Prostate gland (tissue), 2 donors: ENCODE measurements at places on chromosomes 7 and 10.

- H3K36me3 ChIP-seq, result no peaks in the 10 kb centered on the region
- no peak overlapping the region for H3K4me3 ChIP-seq
- H3K4me1 ChIP-seq, result peaks cover 6% of the 10 kb centered on the region
- H3K27ac ChIP-seq, result no peak overlapping the region
- no peak for DNase-seq
Measured at GRCh38 chr10:71852355-71852937, 1.4 kb upstream of the PSAP start.

DNA sequence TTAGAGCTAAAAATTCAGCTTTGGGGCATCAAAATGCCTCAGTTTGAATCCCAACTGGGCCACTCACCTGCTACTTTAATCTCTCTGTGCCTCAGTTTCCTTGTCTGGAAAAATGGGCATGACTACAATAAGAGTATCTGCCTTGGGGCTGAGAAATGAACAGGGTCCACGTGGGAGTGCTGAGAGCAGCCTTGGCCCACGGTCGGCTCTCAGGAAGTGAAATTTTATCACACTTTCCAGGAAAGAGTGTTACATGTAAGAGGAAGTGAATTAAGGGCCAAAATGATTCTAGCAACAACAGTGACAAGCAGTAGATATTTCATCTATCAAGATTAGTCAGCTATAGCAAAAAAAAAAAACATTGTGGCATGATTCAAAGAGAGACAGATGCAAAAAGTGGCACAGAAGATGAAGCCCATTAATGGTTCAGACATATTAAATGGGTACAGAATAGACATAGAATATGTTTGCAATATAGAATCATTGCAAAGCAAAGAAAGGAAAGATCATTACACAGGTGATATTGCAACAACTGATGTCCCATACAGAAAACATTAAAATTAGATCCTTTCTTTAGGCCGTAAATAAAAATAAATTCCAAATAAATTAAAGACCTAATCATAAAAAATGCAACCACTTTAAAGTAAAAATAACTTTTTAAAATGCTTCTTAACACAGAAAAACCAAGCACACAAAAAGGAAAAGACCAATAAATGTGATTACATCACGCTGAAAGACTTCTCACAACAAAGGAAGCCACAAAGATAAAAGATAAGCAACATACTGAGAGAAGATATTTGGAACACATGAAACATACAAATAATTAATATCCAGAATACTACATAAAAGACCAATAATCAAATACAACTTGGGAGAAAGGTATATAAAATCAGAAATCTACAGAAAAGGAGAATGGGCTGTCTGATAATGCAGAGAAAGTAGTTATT, 4.3 kb downstream of the TMEM273 start:
- no peak overlapping the region for H3K4me3 ChIP-seq
- no peaks in the 10 kb centered on the region for H3K27me3 ChIP-seq
- DNase-seq, result no peak
- no peaks in the 10 kb centered on the region for H3K4me1 ChIP-seq
- H3K27ac ChIP-seq, result no peak overlapping the region
- H3K36me3 ChIP-seq, result no peaks in the 10 kb centered on the region

GRCh38 chr10:122487174-122487765, 25.9 kb downstream of the HTRA1 start:
- no peaks in the 10 kb centered on the region for H3K36me3 ChIP-seq
- H3K4me3 ChIP-seq, result no peak overlapping the region
- no peaks in the 10 kb centered on the region for H3K4me1 ChIP-seq
- no peaks in the 10 kb centered on the region for H3K27me3 ChIP-seq

DNA sequence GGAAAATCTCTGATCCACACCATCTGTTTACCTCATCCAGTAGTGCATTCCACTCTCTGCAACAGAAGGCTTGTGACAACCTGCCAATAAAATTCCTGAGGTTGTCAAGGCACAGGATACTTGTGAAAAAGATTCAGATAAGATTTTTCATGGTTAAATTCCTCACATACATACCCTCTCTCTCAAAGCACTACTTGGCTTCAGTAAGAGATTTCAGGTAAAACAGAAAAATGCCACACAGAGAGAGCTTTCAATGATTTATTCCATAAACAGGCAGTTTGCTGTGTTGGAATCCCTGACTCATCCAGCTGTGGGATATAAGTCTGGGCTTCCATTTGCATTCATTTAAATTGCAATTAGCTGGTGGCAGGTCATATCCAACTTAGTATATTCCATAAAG, 99.7 kb upstream of the CAV2 start:
- DNase-seq, result no peak
- no peaks in the 10 kb centered on the region for H3K4me1 ChIP-seq
- no peak overlapping the region for H3K27ac ChIP-seq
- no peak overlapping the region for H3K4me3 ChIP-seq
- H3K27me3 ChIP-seq, result no peaks in the 10 kb centered on the region
- no peaks in the 10 kb centered on the region for H3K36me3 ChIP-seq

GRCh38 chr7:115789901-115790300, 240.7 kb downstream of the TFEC start:
- no peaks in the 10 kb centered on the region for H3K27me3 ChIP-seq
- no peaks in the 10 kb centered on the region for H3K36me3 ChIP-seq
- H3K4me3 ChIP-seq, result no peak overlapping the region
- H3K4me1 ChIP-seq, result no peaks in the 10 kb centered on the region
- no peak for DNase-seq

DNA sequence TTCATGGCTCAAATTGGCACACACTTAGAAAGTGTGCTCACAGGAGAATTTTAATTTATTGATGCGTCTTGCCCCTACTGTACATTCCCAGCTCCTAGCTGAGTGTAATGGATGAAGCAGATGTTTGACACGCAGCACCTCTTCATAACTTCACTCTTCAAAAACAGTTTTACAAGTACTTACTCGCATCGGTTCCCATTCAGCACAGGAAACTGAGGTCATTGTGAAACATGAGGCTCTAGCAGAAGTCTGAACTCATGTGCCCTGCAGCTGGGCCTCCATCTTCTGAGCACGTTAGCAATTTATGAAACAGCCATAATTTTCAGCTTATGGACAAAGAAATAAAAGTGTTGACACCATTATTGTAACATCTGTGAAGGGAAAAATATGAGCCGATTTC, 558.9 kb upstream of the MGMT start:
- no peak for DNase-seq
- H3K27ac ChIP-seq, result no peak overlapping the region
- no peaks in the 10 kb centered on the region for H3K36me3 ChIP-seq
- no peaks in the 10 kb centered on the region for H3K27me3 ChIP-seq
- H3K4me1 ChIP-seq, result no peaks in the 10 kb centered on the region

DNA sequence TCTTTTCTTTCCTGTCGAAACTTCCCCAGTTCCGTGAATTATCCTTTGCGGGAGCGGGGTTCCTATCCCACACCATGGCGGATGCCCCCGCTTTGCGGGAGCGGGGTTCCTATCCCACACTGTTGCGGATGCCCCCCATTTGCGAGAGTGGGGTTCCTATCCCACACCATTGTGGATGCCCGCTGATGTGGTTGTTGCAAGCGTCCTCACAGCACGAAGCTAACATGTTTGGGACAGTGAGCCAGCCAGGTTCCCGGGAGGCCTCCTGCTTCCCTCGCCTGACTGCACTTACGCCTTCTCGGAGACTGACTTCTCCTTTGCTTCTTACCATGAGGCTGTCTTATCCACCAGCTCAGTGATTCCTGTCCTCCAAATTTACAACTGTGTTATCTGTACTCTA, 134.7 kb downstream of the VIPR2 start:
- no peaks in the 10 kb centered on the region for H3K36me3 ChIP-seq
- H3K27ac ChIP-seq, result no peak overlapping the region
- no peak for DNase-seq
- H3K4me3 ChIP-seq, result no peak overlapping the region
- H3K4me1 ChIP-seq, result peaks cover 7% of the 10 kb centered on the region

DNA sequence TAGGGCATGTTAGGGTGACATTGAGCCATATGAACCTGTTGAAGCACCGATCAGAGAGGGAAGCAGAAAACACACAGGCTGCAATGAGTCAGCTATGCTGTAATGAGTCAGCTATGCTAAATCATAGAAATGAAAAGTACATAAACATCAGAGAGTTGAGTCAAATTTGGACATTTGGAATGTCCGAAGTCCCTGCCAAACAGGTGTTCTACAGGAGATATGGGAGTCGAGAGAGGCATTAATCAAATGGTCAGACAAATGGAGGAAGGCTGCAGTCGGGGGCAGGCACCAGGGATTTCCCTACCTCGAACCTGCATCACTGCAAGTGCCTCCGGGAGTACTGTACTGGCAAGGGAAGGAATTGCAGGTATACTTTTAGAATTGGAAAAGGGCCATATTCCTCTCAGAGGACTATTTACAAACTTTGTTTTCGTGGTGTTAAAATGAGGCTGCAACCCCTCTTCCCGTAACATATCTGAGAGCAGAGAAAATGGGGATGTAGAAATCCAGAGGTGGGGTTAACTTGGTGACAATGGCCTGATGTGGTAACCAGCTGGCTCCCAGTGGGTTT, 8.8 kb upstream of the ZC3HAV1 start:
- H3K36me3 ChIP-seq, result no peaks in the 10 kb centered on the region
- no peaks in the 10 kb centered on the region for H3K4me1 ChIP-seq
- peak overlapping the region; percentile 19 for H3K27ac ChIP-seq
- H3K4me3 ChIP-seq, result no peak overlapping the region

DNA sequence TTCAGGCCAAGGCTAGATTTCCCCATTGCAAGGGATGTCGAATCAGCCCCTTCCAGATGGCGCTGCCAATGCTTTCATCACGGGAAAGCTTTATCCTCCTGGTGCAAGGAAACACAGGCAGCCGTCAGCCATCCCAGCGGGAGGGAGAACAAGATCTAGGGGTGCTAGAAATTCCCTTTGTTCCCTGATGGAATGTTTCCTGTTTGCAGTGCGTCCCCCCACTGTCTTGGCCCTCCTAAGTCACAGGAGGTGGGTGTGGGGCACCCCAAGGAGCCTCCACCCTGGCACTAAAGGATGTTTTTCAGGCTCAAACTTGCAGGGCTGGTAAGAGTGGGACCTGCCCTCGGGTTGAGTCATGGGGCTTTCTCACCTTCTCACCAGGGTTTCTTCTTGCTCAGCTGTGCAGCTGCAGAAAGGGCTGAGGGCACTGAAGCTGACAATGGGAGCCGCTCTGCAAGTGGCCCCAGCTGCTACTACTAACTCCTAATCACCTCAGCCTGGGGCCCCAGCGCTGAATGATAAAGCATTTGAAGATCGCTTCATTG, 103.6 kb downstream of the PRPF18 start:
- peak overlapping the region; percentile 30 for H3K27ac ChIP-seq
- no peaks in the 10 kb centered on the region for H3K36me3 ChIP-seq
- DNase-seq, result peak; percentile 46

- no peaks in the 10 kb centered on the region for H3K27me3 ChIP-seq
- H3K4me3 ChIP-seq, result no peak overlapping the region
- H3K4me1 ChIP-seq, result no peaks in the 10 kb centered on the region
- no peaks in the 10 kb centered on the region for H3K36me3 ChIP-seq
- H3K27ac ChIP-seq, result no peak overlapping the region
Measured at GRCh38 chr10:21217107-21217506, 308.4 kb downstream of the SKIDA1 start.

- no peaks in the 10 kb centered on the region for H3K4me1 ChIP-seq
- no peaks in the 10 kb centered on the region for H3K36me3 ChIP-seq
- DNase-seq, result no peak
- no peaks in the 10 kb centered on the region for H3K27me3 ChIP-seq
- no peak overlapping the region for H3K27ac ChIP-seq
- H3K4me3 ChIP-seq, result no peak overlapping the region
Measured at GRCh38 chr10:2772816-2773631, 294.3 kb upstream of the PFKP start.
